ENCODE measurements at places on chromosomes 13 and 19.

DNA sequence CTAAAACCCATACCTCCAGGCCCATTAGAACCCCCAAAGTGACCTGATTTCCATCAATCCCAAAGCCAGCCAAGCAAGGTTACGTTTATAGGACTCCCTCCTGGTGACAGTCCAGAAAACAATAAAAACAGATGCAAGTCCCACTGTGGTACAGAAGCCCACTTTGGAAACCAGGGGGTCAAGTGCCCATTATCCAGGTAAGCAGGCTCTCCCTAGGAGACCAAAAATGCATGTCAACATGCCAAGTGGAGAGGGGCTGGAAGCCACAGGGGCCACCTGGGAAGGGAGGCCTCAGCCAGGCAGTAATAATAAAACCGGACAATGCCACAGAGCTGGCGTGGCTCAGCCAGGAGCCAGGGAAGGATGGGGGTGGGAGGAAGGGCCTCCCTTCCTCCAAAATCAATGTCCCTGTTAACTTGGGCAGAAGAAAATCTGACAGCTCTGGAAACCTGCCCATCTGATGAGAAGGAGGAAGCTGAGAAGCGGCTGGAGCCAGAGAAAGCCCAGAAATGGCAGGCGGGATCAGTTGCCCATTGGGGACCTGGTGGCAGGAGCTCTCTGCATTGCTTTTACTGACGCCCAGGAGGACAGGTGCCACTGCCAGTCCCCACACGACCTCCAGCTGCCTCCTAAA is 160.4 kb downstream of the ZIC5 start:
- DNase-seq, result no peak

DNA sequence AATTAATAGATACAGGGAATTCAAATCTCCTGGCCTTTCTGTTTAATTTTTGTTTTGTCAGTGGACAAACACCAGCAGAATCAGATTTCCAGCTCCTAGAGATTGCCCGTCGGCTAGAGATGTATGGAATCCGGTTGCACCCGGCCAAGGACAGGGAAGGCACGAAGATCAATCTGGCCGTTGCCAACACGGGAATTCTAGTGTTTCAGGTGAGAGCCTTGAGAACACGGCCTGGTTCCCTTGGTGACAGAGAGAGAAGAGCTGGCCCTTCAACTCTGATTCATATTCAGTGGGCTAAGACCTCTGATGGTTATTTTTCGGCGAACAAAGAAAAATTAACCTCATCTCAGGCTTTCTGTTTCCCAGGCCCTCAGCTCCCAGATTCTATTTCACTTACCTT is 191.3 kb downstream of the STK24 start:
- no peak for DNase-seq

DNA sequence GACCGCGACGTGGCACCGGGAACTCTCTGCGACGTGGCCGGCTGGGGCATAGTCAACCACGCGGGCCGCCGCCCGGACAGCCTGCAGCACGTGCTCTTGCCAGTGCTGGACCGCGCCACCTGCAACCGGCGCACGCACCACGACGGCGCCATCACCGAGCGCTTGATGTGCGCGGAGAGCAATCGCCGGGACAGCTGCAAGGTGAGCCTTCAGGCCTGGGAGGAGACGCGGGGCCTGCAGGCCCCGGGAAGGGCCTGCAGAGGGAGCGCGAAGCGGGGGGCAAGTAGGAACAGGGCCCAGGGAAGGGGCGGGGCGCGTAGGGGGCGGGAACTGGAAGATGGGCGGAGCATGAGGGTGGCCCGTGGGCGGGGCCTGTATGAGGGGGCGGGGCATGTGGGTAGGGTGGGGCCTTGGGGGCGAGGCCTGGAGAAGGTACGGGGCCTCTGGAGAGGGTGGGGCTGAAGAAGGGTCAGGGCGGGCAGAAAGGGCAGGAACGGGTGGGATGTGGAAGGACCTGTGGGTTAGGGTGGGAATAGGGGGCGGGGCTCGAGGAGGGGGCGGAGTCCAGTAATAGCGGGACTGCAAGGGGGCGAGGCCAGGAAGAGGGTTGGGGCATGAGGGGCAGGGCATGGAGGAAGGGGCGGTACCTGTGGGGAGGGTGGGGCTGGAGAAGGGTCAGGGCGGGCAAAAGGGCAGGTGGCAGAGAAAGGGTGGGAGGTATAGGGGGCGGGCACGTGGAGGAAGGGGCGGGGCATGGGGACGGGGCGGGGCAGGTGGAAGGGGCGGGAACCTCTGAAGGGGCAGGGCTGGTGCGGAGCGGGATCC is 2.5 kb downstream of the CFD start:
- DNase-seq, result no peak

GRCh38 chr13:51844862-51845573 is at the start of gene TMEM272:
TMEM272 (minus strand) TSS chr13:51845177; CDS start chr13:51838530, 6,647 bp downstream.
- DNase-seq, result peak; percentile 42

- no peak for DNase-seq
Measured at GRCh38 chr13:51327961-51328360, 11.5 kb upstream of the SERPINE3 start.

DNA sequence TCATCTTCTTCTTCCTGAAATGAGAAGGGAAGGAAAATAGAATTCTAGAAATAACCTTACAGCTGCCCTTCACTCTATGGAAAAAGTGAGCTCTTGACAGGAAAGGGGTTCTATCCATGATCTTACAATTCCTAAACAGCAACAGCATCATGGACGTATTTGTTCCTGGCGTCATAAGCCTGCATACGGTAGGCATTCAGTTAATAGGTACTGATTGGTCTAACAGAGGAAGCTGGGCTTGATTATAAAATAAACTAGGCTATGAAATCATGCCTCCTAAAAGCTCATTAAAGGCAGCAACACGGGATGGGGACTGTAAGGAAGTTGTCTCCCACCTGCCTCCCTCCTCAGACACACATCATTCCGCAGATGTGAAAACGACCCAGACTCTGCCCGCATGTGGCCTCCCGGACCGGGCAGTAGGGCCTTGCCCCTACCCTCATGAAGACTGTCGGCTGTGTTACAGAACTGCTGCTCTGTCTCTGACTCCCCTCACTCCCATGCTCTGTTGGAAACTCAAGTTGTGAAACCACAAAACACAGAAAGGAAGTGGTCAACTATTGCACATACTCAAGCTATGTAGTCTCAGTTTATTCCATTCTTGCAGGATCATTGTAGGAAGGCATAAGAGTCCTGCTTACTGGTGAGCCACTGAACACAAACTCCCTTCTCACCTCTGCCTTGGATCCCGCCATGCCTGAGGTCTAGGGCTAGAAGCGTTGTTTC is 129.8 kb downstream of the DLEU7 start:
- no peak for DNase-seq

DNA sequence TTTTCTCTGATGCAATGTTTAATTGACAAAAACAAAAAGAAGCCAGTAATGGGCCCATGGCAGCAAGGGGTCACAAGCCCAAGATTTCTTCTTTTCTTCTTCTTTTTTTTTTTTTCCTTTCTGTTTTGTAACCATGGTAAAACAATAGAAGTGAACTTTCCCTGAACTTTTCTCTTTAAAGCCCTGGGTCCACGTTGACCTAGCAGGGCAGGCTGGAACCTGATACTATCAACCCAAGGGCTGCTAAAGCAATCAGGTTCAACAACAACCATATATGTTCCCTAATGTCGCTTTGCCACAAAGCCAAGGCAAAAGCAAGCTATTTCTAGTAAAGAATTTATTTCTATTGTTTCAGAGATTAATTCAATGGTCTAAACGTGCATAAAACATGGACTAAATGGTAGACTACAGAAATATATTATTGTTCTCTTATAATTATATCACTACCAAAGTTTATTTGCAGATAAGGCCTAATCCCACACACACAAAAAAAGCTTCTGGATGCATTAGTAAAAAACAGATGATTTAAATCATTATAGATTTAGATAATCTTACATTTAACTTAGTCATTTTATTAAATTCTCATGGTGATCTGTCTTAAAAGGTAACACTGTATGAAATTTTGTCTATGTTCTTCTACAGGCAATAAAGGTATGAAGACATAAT is 153.9 kb downstream of the DACH1 start:
- DNase-seq, result no peak

- DNase-seq, result peak; percentile 70
Measured at GRCh38 chr19:6233827-6234511, 45.8 kb downstream of the MLLT1 start.

Measured in left ventricle myocardium inferior (tissue), 1 donor.